ENCODE measurements at places on chromosomes 11 and 22.
A peak's percentile ranks its signal among the peaks of the same experiment; 100 is the strongest.

DNA sequence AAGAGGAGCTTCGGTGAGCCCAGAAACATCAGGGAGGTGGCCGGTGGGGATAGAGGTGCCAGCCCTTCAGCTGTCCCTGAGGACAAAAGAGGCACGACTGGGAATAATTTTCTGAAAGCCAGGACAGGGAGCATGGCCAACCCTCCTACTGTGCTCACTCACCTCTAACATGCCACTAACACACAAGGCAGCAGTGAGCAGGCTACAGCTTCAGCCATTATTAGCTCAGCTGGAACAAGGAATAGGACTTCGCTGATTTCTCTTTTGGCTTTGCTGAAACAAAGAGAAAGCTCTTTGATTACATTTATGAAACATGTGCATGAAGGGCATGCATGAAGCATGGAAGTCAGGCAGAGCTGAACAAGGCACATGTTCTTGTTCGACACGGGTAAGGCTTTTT lies 12.1 kb upstream of the OR10A5 start:
- DNase-seq, result no peak

DNA sequence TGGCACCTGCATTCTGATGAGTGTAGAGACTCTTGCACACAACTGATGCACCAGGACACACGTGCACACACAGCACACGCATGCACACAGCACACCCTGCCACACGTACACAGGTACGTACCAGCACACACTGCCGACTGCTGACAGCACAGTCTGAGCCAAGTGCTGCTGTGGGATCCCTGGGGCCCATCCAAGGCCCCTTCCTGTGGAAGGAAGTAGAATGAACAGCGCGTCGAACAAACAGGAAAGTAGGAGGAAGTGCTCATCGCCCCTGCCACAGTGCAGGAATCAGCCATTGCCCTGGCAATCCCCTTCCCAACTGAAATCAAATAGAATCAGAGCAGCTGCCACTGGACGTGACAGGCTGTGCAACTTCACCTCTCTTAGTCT lies 57.9 kb downstream of the CD82 start:
- DNase-seq, result peak; percentile 3

DNA sequence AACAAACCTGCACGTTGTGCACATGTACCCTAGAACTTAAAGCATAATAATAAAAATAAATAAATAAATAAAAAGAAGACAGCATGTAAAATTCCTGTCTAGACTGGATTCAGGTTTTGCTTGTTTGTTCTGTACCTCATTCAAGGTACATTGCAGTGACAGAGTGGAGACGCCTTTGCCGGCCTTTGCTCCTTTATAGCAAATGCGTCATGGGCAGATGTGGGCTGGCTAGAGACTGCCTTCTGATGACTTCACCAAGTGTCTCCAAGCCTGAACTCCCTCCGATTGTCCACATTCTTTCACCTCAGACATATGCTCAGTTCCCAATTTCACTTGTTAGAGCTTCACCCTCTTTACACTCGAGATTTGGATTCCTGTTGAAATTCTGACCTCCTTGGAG lies 147.8 kb upstream of the ARHGAP20 start:
- no peak for DNase-seq

GRCh38 chr11:106879029-106879428 lies 139.2 kb downstream of the GUCY1A2 start:
- DNase-seq, result no peak

GRCh38 chr11:62810748-62811147 lies 5.5 kb upstream of the NXF1 start:
- no peak for DNase-seq

DNA sequence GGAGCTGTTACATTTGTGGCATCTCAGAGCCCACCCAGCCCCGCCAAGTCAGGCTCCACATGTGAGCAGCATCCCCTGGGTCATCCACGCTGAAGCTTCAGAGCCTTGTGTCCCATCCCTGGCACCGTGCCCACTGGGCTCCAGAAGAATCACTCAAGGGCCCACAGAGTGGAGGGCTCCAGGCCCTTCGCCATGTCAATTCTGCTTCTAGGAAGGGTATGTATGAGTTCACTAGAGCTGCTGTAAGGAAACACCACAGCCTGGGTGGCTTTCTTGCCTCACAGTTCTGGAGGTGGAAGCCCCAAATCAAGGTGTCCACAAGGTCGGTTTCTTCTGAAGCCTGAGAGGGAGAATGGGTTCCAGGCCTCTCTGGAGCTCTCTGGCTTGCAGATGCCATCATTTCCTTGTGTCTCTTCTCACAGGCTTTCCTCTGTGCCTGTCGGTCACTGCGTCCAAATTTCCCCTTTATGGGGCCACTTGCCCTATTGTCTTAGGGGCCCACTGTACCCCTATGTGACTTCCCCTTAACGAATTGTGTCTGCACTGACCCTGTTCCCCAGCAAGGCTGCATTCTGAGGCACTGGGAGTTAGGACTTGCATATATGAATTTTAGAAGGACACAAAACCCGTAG lies 1476.0 kb downstream of the TBC1D22A start:
- no peak for DNase-seq

- DNase-seq, result no peak
Observed at GRCh38 chr11:4491878-4492606, 9.6 kb downstream of the OR52K1 start.
